ENCODE measurements at places on chromosomes 3 and 15.

DNA sequence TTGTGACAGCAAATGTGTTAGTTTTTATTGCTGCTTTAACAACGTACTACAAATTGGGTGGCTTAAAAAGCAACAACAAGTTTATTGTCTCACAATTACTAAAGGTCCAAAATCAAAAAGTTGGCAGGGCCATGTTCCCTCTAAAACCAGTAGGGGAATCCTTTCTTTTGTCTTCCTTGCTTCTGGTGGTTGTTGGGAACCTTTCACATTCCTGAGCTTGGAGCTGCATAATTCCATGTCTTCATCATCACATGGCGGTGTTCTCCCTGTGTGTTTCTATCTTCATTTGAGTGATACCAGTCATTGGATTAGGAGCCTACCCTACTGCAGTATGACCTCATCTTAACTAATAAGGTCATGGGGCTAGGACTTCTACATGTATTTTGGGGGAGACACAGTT lies 7.4 kb downstream of the SPRED1 start:
- DNase-seq: no peak

DNA sequence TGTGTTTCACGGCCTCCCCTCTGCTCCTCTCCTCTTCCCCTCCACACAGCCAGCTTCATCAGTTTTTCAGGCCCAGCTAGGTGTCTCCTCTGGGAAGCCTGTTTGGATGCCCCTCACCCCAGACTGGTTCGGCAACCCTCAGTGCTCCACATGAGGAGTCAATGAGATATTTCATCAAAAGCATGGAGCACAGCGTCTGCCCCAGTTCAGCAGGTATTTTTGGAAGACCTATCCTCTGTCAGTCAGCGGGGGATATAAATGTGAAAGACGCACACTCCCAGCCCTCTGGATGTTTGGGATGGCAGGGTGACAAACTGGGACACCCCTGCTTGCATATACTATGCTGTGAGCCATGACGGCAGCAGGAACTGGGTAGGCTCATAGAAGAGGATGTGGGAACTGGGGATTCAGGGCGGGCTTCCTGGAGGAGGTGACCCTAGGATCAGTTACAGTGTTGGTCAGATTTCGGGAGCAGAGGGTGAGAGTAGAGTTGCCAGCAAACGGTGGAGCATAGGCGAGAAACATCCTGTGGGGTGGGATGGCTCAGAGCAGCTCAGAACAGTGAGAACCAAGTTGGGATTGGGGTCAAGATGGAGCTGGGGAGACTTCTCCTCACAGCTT lies 42.9 kb downstream of the PXYLP1 start:
- DNase-seq: no peak

DNA sequence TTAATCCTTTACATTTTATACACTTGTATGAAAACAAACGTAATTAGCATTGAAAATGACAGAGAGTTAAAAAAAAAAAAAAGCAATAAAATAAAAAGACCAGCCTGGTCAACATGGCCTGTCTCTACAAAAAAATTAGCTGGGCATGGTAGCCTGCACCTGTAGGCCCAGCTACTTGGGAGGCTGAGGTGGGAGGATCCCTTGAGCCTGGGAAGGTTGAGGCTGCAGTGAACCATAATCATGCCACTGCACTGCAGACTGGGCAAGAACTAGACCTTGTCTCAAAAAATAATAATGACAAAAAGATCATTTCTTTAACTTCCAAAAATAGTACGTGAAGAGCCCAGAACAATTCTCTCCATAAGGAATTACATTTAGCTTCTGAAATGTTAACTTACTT lies 1.9 kb downstream of the SSR3 start:
- DNase-seq: no peak

DNA sequence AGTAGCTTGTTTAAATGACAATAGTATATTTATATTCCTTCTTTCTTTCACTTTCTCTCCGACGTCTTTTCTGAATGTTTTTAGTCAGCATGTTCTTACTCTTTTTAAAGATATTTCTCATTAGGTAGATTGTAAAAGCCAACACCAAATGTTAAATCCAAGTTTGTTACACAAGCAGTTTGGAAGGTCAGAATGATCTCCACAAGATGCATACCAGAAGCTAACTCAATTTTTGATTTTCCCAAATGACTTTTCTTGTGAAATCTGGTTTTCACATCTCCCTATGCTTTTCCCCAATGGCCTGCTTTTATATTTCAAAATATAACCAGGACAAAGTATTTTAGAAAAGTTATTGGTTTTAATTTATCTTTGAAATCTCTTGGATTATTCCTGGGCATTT lies 49.7 kb upstream of the TPRG1 start:
- DNase-seq: no peak

GRCh38 chr15:52370010-52370409 lies 74.4 kb upstream of the MYO5C start:
- no peak for DNase-seq

- no peak for DNase-seq
Observed at GRCh38 chr3:185290266-185290665, 36.4 kb upstream of the EHHADH start.

Data from WTC11 (cell line).